ENCODE measurements at places on chromosomes 3 and 15.

DNA sequence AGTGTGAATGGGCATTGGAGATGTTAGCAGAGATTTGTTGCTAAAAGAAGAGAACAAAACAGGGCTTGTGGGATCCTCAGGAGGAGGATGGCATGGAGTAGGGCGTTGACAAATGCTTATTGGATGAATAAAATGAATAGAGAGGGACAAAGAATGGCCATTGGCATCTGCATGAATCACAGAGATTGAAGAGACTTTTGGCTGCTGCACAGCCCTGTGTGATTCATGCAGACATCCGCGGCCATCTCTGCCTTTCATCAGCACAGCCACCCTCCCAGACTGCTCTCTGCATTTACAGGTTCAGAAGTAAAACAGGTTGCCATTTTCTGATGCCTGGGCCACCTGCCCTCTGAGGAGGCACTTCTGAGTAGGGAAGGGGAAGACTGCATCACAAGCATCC lies 397.9 kb downstream of the EPHB1 start:
- DNase-seq, result no peak

DNA sequence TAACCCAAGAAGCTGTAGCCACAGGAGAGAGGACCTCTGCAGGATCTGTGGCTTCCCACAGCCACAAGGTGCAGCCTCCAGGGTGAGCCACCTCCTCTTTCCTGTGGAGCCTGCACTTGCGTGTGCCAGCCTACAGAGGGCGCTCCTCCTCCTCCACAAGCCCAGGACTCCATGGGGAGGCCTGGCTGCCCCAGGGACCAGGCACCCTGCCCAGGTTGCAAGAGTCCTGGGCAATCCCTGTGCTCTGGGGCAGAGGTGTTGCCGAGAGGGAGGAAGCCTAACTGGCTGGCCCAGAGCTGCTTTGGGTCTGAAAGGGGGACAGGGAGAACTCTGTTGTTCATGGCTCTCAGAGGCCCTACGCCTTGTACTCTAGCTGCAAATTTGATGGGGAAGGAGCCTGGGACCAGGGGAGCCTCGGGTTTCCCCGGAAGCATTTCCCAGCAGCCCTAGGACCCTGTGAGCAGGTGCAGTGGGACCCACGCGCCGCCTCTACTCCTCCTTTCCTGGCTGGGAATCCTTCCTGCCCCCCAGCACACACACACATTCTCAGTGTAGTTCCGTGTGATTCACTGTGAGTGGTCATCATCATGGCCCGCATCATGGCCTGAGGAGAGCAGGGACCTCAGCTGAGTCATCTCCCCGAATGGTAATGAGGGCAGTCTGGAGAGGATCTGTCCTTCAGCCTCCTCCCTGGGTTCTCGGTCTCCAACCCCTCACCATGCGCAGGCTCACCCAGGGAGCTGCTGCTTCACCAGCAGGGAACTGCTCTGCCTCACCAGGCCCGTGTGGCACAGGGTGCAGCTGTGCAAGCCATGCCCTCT lies 24.3 kb downstream of the TBC1D21 start:
- DNase-seq, result no peak

GRCh38 chr15:52082197-52083036 lies 30.2 kb downstream of the BCL2L10 start:
- DNase-seq, result no peak

DNA sequence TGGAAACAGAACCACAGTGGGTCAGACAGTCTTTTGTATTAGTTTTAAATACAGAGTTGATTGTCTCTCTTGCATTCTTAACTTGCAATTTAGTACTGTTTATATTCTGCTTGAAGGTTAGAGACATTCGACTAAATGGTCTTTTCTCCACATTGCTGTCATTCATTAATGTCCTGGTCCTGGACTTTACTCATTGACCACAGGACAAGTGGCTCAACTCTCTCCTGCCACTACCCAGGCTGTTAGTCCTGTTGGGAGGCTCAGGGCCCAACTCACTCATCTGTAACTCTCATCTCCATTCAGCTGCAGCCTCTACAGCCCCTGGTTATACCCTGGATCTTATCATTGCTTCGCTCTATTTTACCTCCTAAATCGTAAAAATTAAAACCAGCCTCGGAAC lies 427.4 kb downstream of the LPP start:
- no peak for DNase-seq

GRCh38 chr15:95017666-95018328 lies 786.4 kb downstream of the MCTP2 start:
- DNase-seq, result no peak

DNA sequence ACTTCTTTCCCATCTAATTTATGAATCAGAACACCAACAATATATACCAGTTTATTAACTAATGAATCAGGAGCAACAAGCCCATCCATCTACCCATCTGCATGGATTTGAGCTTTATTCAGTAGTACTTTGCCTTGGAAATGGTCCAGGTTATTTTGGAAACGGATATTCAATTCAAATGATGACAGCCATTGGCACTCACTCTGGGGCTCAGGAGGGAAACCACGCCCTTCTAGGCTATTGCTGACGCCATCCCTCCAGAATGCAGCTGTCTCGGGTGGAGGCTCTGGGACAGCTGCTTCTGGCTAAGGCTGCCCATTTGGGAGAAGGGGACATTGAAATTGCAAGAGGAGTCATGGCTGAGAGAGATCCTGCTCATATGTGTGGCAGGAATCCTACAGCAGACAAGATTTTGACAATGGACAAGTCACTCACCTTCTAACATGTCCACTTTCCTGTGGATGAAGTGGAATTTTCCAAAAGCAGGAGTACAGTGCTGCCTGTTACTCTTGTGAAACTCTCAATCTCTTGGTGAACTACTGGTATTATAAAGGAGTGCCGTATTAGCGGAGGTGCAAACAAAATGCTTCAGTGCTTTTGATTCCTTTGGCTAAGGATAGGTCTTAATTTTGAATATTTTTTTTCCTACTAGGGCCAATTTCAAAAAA lies 29.3 kb upstream of the TRAK1 start:
- no peak for DNase-seq

GRCh38 chr15:31004220-31004733 lies 12.8 kb upstream of the MTMR10 start:
- DNase-seq, result no peak

- DNase-seq, result no peak
Measured at GRCh38 chr3:184203526-184203925, 17.5 kb downstream of the ABCF3 start.

DNA sequence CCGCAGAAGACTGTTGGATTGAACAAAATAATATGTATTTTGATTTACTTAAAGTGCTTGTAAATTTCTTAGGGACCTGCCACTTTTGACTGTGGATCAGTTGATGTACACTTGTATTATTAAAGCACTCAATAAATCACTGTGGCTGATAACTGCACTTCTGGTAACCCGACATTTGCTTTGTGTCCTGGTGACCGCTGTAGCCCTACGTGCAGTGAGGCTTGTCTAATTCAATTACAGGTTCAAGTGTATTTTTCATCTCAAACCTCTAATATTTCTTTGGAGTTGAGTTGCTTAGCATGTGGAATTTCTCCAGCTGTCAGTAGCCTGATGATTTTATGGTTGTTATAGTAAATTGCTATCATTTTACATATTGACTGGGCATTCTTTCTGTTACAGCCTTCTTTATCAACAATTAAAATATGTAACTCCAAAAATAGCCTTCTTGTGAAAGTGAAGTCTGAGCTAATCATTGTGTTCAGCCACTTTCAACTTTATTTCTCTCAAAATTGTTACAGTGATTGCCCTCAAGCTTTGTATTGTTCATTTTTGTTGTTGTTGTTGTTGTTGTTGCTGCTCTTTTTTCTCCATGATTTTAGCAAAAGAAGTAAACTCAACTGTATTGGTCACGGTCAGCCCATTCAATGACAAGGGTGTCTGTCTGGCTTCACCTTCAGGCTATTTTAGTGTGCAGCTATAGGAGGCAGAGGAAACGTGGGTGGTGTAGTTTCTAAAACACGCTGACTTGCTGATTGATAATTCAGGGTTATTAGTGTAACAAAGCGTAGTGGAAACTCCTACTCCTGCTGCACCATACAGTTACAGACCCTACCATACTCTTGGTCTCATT lies 215.1 kb upstream of the UBE2E1 start:
- no peak for DNase-seq

- DNase-seq, result no peak
Measured at GRCh38 chr3:44992555-44993470, 16.8 kb downstream of the EXOSC7 start.

- no peak for DNase-seq
Measured at GRCh38 chr15:100929641-100930042, 10.5 kb downstream of the LRRK1 start.

DNA sequence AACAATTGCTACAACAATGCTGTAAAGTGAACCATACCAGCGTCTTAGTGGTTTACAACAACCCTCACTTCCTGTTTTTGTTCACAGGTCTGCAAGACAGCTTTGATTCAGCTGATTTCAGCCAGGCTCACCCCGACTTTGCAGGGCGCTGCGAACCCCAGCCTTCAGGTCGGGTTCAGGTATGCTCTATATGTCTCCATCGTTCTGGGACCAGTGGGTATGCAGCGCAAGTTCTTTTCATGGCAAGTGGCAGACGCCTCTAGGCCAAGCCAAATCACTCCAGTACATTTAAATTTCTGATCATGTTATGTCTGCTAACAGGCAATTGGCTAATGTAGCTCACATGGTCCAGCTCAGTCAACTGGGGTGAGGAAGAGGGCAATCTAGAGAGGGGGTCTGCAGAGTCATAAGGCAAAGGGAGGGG lies 52.4 kb upstream of the RGMA start:
- peak; percentile 5 for DNase-seq

DNA sequence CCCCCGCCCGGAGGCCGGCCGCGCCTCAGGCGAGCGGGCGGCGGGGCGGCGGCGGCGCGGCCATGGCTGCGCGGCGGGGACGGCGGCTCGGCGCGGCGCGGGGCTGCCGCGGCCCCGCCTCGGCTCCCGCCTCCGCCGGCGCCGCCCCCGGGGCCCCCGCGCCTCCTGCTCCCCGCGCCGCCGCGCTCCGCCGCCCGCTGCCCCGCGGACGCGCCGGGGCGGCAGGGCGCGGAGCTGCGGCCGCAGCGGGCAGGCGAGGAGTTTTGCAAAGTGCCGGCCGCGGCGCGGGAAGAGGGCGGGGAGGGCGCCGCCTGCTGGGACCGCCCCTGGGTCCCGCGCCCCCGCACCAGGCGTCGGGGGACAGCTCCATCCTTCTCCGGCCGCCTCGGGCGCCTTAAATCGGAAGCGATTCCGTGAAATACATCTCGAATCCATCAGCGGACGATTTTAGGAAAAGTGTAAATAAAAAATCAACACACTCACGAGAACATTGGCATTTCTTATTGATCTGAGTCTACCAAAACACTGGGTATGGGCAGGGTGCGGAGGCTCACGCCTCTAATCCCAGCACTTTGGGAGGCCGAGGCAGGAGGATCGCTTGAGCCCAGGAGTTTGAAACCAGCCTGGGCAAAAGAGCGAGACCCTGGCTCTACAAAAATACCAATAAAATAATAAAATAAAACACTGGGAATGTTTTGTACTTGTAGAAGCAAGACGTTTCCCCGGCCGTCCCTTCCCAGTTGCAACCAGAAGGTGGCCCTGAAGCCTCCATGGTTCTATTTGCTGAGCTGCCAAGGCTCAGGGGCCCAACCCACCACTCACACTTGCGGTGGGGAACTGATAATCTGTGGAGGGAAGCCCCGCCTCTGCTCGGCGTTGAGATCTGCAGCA lies 136.9 kb downstream of the NUP210 start:
- no peak for DNase-seq

GRCh38 chr15:65470866-65471265 lies 46.6 kb downstream of the DPP8 start:
- DNase-seq, result no peak

DNA sequence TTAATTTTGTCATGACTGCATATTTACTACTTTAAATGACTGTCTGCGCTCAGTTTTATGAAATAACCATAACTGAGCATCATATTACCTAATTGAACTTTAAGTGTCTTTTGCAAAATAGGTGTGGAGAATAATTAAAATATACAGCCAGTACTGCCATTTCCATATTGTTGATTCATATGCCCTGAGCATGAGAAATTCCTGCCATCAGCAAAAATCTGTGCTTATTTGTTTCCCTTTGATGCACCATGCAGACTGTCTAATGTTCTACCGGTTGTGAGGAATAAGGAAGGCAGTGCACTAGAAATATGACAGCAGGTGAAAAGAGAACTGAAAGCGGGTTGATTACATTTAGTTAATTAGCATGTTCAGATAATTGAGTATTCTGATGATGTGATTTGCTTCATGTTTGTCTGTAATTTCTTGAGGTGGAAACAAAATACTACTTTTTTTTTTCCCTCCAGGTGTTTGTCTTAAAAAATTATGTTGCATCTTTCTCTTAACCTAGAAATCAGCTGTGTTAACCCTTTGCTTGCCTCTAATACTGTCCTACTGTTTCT lies 229.4 kb upstream of the AZI2 start:
- no peak for DNase-seq

DNA sequence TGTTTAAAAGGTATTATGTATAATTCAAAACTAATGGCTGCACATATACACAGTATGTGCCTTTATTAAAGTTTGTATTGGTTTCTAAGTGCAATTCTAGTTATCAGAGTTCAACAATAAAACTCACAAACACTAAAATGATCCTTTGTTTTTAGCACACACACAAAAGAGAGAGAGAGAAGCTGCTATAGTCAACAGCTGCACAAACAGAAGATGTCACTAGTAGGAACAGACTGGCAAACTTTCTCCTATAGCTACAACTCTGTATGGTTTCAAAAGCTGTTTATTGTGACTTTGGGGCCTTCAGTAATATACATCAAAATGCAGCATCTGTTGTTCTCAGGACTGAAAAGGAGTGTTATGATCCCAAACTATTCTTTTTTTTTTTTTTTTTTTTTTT lies 6.1 kb downstream of the SECISBP2L start:
- DNase-seq, result no peak

DNA sequence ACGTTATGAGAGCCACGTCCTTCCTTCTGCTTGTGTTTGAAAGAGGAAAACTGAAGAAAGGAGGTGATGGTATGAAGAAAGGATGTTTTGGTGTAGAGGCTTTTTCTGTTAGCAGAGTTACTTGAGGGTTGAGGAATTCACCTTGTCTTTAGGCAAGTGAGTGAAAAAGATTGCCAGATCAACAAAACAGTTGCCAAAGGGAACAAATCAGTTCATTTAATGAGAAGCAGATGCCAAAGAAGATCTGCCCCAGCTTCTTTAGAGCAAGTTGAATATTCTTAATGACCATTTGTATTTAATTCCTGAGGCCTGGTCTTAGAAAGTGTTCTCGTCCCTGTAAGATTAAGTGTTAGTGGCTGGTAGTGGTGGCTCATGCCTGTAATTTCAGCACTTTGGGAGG lies 2.6 kb downstream of the CHCHD6 start:
- DNase-seq, result no peak

- DNase-seq, result no peak
Measured at GRCh38 chr15:29736744-29737020, 85.6 kb downstream of the TJP1 start.

DNA sequence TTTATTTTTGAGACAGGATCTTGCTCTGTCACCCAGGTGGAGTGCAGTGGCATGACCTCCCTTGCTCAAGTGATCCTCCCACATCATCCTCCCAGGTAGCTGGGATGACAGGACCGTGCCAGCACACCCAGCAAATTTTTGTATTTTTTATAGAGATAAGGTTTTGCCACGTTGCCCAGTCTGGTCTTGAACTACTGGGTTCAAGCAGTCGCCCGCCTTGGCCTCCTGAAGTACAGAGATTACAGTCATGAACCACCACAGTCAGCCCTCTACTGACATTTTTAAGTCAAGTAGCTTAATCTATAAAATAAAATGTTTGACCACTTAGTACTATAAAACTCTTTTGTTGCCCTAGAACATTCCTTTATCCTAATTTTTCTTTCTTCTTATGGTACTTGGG lies 198.8 kb downstream of the FNDC3B start:
- DNase-seq, result no peak

- no peak for DNase-seq
Measured at GRCh38 chr3:54951405-54951804, 23.5 kb upstream of the LRTM1 start.

GRCh38 chr3:5757213-5757804 lies 569.8 kb downstream of the EDEM1 start:
- DNase-seq, result no peak

All from stimulated activated CD8-positive, alpha-beta memory T cell treated with anti-CD3 and anti-CD28 coated beads, Interleukin-4, amount 100 ng/mL, for 4 hours (primary cell).